ENCODE measurements at places on chromosomes 7 and 10.

- DNase-seq, result no peak
These were observed 9.2 kb upstream of the CSTF2T start for GRCh38 chr10:51708609-51709008.

- no peak for DNase-seq
These were observed 49.6 kb upstream of the CHST15 start for GRCh38 chr10:124142960-124143359.

DNA sequence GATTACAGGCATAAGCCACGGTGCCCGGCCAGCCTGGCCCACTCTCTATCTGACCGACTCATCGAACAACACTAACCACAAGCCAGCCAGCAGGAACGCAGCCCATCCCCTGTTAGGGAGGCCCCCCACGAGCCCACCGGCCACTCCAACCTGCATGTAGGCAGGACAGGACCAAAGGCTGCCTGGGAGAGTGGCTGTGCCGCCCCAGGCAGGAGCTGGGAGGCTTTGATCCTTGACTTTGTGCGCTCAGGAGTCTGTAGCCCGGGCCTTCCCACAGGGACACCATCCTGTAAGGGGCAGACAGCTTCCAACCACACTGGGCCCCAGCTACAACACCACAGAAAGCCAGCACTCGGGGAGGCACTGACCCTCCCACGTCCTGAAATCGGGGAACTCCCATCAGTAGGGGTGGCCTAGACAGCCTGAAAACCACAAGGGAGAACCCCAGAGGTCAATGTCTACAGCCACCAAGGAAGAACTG lies 29.4 kb downstream of the GRID1 start:
- no peak for DNase-seq

GRCh38 chr10:72080042-72080975 lies 8.0 kb downstream of the SPOCK2 start:
- DNase-seq, result no peak

DNA sequence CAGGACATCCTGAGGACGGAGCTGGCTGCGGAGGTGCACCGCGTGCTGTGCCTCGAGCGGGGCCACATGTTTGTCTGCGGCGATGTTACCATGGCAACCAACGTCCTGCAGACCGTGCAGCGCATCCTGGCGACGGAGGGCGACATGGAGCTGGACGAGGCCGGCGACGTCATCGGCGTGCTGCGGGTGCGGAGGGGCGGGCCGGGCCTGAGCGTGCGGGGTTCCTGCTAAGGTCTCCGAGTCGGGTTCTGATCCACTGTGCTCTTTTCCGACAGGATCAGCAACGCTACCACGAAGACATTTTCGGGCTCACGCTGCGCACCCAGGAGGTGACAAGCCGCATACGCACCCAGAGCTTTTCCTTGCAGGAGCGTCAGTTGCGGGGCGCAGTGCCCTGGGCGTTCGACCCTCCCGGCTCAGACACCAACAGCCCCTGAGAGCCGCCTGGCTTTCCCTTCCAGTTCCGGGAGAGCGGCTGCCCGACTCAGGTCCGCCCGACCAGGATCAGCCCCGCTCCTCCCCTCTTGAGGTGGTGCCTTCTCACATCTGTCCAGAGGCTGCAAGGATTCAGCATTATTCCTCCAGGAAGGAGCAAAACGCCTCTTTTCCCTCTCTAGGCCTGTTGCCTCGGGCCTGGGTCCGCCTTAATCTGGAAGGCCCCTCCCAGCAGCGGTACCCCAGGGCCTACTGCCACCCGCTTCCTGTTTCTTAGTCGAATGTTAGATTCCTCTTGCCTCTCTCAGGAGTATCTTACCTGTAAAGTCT lies 10.4 kb downstream of the ATG9B start:
- peak; percentile 36 for DNase-seq

DNA sequence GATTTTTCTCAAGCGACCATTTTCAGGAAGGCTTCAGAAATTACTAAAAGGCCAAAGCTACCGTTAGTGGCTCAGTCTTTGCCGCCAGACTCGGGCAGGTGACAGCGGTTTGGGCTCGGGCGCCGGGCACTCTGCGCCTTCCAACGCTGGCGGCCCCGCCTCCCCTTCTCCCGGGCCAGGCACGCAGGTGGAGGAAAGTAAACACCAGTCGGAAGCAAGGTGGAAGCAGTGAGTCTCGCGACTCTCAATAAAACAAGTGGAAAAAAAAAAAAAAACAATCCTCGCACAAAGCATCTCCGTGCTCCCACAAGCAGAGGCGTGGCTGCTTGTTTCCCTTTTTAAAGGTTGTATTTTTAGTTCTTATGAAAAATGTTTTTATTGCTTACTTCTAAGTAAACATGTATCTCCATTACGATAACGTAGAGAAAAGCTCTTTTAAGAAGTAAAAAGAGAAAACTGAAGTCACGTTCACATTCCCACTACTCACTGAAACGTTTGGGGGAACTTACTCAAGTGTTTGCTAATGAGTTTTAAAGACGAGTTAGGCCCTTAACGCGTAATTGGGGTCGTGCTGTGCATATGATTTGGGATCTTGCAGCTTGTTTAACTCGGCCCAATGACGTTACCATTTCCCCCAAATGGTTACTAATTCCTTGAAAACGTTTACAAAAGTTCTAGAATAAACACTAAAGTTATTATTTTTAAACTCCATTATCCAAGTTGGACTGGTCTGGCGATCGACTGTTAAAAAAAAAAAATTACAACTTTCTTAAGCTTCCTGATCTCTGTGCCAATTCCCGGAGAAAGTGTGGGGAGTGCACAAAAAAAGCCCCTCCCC lies 864 bp downstream of the CDCA7L start:
- peak; percentile 4 for DNase-seq

DNA sequence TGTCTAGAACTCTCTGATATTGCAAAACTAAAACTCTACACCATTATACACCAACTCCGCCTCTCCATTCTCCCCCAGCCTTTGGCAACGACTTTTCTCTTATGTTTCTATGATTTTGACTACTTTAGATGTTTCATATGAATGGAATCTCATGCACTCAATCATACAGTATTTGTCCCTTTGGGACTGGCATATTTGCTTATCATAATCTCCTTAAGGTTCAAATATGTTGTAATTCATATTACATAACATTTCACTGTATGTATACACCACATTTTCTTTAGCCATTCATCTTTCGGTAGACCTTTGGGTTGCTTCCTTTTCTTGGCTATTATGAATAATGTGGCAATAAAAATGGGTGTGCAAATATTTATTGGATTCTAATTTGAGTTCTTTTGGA lies 164.4 kb downstream of the ARL4A start:
- no peak for DNase-seq

DNA sequence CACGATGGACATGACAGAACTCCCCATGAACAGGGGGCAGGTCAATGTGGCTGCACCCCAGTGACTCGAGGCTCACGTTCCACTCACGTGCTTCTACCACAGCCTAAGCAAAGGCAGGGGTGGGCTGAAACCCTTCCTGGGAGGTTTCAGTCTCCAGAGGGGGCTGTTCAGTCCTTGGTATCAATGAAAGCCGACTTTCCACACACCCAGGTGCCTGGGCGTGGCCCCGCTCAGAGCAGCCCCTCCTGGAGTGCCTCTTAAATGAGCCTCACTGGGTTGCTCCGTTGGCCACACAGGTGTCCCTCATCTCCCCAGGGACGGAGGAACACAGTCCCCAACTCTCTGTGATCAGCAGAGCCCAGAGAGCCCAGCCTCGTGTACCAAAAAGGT lies 90.5 kb upstream of the PDGFA start:
- no peak for DNase-seq

DNA sequence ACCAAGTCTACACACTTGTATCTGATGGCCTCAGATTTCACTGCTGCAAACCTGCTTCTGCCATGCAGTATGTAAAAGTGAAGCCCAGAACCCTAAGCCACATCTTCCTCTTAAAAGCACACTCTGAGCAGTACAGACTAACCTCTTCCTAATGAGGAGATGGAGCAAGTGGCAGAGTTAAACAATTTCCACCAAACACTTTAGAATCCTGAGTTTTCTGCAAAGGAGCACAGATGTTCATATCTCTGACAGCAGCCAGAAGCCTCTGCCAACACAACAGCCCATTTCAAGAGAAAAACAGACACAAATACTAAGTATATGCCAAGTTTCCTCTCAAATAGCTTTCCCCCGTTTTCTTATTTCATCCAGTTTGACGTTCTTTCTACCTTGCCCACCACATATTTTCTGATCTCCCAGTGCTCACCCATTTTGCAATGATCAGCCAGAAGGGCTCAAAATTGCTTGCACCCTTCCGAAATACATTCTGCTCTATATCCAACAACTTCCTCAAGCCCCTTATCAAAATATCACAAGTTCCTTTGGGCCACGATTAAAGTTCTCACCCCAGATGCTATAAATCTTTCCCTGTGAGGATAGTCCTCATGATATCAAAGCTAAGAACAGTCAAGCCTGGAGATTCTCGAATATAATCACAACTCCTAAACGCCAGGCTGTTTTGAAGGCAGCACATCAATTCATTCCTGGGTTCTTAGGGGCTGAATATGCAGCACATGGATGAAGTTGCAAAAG lies 27.5 kb downstream of the ELMO1 start:
- no peak for DNase-seq

GRCh38 chr7:81478664-81479063 lies 291.2 kb downstream of the HGF start:
- no peak for DNase-seq

GRCh38 chr10:82982110-82982608 lies 1107.2 kb downstream of the NRG3 start:
- DNase-seq, result no peak

- no peak for DNase-seq
These were observed 55.4 kb downstream of the CRPPA start for GRCh38 chr7:16365952-16366351.

DNA sequence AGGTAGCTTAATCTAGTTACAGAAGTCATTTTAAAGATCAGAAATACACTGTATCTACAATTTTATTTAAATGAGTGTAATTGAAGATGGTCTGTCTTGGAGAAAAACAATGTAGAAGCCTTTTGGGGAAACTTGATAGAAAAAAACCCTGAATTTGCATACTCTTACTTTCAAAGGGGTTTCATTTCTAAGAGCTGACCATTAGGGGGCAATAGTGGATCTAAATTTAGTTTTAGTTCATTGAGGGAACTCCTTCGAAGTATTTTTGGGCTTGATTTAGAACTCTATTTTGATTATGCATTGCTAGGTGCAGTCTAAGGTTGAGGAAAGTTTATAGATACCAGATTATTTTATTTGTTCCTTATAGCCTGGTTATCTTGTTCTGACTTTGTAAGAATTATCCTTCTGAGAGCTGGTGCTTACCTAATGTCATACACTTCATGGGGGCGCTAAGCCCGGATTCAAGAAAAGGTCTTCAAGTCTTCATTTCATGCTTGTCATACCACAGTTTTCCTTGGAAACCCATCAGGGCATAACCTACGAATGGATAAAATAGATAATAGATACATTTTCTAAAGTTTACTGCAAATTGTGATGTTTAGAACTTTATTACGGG lies 69.1 kb upstream of the MXI1 start:
- DNase-seq, result no peak

- no peak for DNase-seq
These were observed 1.9 kb upstream of the HBP1 start for GRCh38 chr7:107166736-107167426.

- DNase-seq, result no peak
These were observed 89.4 kb downstream of the SH3PXD2A start for GRCh38 chr10:103765981-103766380.

DNA sequence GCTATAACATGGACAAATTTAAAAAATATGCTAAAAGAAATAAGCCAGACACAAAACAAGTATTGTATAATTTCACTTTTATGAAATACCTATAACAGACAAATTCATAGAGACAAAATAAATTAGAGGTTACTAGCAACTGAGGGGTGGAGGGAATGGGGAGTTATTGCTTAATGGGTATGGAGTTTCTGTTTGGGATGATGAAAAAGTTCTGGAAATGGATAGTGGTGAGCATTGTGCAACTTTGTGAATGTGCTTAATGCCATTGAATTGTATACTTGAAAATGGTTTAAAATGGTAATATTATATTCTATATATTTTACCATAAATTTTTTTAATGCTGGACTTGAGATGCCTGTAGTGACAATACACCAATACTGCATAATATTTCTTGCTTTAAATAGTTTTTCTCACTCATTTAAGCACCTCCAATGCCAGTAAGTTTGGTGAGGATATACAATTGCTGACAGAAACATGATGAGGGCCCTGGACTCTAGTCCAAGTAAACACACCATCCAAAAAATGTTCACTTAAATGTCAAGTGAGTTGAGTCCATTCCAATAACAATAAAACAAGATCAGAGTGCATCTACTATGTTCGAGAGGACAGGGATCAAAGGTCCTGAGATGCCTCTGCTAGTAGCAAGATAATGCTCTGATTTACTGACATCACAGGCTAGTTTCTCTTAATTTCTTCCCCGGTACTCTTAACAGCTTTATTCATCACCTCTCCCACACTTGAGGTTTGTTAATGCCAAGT lies 71.9 kb downstream of the NT5C2 start:
- DNase-seq, result no peak

DNA sequence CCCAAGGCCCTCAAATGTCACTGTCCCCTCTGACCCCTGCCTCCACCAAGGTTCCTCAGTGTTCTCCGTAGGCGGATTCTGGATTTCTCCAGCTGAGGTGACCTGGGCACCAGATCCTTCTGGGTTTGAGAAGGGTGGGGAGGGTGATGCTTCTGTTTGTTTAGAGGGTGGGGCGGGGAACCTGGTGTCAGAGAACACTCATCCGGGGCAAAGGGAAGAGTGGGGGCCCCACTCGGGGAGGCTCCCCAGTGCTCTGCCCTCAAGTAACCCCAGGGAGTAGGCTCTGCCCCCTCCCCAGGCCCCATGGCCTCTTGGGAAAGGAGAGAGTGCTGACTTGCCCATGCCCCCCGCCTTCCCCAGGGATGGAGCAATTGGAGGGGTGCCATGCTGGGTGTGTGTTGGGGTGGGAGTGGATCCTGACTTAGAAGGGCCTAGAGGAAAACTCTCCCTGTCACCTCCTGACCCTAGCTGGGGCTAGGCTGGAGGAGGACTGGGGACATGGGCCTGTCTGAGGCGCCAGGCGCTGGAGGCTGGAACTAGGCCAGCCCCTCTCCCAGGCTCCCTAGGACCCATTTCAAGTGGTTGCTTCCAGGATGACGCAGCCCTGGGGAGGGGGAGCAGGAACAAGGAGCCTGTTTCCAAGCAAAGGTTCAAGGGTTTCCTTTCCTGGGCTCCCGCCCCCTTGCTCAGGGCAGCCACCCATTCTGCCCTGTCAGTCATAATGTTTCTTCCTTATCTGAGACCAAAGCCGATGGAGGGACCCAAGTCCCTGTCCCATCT lies 27.9 kb downstream of the KAZALD1 start:
- no peak for DNase-seq

- no peak for DNase-seq
These were observed 83.8 kb downstream of the CDK13 start for GRCh38 chr7:40033826-40034225.
